Chondrocyte (in vitro differentiated cells): ENCODE measurements at places on chromosomes 12 and 14. TPM values are rescaled to one million over a fixed set of nuclear protein-coding genes. Genes with fewer than 3 reads are reported as not detected.

DNA sequence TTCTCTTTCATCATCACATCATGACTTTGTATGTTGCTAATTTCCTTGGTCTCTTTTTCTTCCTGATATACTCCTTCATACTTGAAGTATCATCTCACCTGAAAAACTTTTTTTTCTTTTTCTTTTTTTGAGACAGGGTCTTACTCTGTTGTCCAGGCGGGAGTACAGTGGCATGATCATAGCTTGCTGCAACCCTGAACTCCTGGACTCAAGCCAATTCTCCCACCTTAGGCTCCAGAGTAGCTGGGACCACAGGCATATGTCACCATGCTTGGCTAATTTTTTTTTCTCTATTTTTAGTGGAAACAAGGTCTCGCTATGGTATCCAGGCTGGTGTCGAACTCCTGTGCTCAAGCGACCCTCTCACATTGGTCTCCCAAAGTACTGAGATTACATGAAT lies 107.6 kb downstream of the RALGAPA1 start:
- H3K36me3 ChIP-seq, result peaks cover 7% of the 10 kb centered on the region
- no peak overlapping the region for H3K4me3 ChIP-seq
- no peaks in the 10 kb centered on the region for H3K27me3 ChIP-seq
- H3K4me1 ChIP-seq, result peaks cover 18% of the 10 kb centered on the region
- DNase-seq, result no peak

GRCh38 chr12:94143438-94143837 lies 4.9 kb upstream of the PLXNC1 start:
- no peak overlapping the region for H3K27ac ChIP-seq
- no peaks in the 10 kb centered on the region for H3K36me3 ChIP-seq
- peaks cover 17% of the 10 kb centered on the region for H3K27me3 ChIP-seq
- H3K4me3 ChIP-seq, result no peak overlapping the region
- no peak for DNase-seq

- peaks cover 3% of the 10 kb centered on the region for H3K36me3 ChIP-seq
- H3K4me1 ChIP-seq, result peaks cover 14% of the 10 kb centered on the region
- no peak for DNase-seq
- H3K27me3 ChIP-seq, result no peaks in the 10 kb centered on the region
Observed at GRCh38 chr12:44225149-44225510, 389.2 kb downstream of the TMEM117 start.

DNA sequence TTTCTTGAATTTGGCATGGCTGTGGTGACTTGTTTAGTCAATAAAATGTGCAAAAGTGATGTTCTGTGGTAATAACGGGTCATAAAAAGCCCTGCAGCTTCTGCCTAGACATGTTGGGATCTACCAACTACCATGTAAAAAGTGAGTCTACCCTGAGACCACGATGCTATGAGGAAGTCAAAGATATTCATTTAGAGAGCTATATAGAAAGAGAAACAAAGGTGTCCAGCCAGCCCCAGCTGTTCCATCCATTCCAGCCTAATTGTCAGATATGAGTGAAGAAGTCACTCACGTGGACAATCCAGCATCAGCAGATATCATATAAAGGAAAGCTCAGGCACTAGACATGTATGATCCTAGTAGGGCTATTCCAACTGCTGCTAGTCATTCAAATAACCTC lies 117.2 kb upstream of the SSTR1 start:
- H3K27me3 ChIP-seq, result no peaks in the 10 kb centered on the region
- DNase-seq, result no peak
- H3K36me3 ChIP-seq, result no peaks in the 10 kb centered on the region
- no peaks in the 10 kb centered on the region for H3K4me1 ChIP-seq
- no peak overlapping the region for H3K4me3 ChIP-seq

DNA sequence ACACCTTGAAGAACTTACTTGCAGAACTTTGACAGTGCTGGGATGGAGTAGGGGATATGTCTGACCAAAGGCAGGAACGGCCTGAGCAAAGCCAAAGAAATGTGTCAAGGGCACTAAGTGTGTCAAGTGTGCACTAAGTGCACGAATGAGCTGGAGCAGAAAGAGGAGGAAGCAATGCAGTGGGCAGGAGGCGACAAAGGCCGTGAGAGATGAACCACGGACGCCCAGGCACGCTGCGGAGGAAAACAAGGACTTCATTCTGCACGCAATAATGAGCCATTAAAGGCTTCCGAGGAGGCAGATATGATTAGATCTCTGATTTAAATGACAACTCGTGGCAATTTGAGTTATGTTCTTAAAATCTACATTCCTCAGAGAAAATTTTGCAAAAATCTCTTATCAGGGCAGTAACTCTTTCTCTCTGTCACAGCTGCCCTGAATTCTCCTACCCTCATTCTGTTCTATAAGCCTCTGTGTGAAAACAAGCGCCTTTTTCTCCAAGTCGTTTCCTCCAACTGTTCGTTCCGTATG lies 25.3 kb downstream of the GRIN2B start:
- H3K4me1 ChIP-seq, result no peaks in the 10 kb centered on the region
- H3K4me3 ChIP-seq, result no peak overlapping the region
- no peak for DNase-seq
- no peaks in the 10 kb centered on the region for H3K36me3 ChIP-seq
- no peak overlapping the region for H3K27ac ChIP-seq

DNA sequence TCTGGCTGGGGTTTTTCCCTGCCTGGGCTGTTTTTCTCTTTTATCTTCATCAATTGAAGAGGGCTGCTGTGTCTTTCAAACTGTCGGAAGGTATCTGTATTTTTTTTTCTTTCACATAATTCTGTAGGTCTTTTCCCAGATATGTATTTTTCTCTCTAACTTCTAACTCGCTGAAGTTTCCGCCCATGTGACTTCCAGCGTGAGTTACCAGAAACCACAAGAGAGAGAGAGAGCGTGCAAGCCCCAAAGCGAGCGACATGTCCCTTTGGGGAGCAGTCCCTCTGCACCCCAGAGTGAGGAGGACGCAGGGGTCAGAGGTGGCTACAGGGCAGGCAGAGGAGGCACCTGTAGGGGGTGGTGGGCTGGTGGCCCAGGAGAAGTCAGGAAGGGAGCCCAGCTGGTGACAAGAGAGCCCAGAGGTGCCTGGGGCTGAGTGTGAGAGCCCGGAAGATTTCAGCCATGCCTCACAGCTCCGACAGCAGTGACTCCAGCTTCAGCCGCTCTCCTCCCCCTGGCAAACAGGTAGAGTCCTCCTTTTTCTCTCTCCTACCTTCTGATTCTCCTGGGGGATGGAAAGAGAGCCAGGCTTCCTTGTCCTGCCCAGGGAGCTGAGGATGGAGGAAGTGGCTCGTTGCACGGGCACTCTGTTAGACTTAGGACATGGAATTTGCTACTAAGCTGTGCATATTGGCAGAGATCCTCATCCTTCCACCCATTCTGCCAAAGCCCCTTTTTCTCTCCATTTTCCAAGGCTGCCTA lies at the start of gene BATF:
Gene BATF, plus strand, starts transcription at position 246 of the 759 bp plus-strand sequence. Its CDS starts 214 bp downstream, at position 460.
- no peak within 1 kb of the TSS for H3K27ac ChIP-seq
- H3K4me1 ChIP-seq, result no peaks in the 10 kb centered on the region
- peaks cover 16% of the 10 kb centered on the region for H3K27me3 ChIP-seq
- H3K4me3 ChIP-seq, result no peak within 1 kb of the TSS
- peaks cover 2% of the 10 kb centered on the region for H3K36me3 ChIP-seq
- no peak for DNase-seq

DNA sequence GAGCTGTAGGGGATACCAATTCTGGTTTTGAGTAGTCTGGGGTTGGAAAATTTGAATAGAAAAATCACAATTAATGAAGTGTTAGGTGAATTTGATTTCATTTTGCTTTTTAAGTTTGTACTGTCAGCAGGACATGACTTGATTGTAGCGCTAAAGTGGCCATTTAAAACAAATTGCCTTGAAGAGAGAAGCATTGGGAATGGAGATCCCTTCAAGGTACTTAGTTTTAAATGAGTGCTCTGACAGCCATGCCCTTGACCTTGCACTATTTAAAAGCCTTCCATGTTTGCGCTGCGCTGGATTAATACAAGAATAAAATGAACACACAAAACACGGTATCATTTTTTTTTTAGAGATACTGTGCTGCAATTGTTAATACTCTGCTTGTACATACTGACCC lies 345.9 kb downstream of the NAV3 start:
- no peak for DNase-seq
- peaks cover 8% of the 10 kb centered on the region for H3K36me3 ChIP-seq
- H3K4me3 ChIP-seq, result no peak overlapping the region
- no peaks in the 10 kb centered on the region for H3K27me3 ChIP-seq

GRCh38 chr12:55983232-55983842 lies 9.5 kb downstream of the RAB5B start:
- peaks cover 29% of the 10 kb centered on the region for H3K36me3 ChIP-seq
- H3K4me1 ChIP-seq, result peaks cover 12% of the 10 kb centered on the region
- H3K27ac ChIP-seq, result no peak overlapping the region
- no peaks in the 10 kb centered on the region for H3K27me3 ChIP-seq

DNA sequence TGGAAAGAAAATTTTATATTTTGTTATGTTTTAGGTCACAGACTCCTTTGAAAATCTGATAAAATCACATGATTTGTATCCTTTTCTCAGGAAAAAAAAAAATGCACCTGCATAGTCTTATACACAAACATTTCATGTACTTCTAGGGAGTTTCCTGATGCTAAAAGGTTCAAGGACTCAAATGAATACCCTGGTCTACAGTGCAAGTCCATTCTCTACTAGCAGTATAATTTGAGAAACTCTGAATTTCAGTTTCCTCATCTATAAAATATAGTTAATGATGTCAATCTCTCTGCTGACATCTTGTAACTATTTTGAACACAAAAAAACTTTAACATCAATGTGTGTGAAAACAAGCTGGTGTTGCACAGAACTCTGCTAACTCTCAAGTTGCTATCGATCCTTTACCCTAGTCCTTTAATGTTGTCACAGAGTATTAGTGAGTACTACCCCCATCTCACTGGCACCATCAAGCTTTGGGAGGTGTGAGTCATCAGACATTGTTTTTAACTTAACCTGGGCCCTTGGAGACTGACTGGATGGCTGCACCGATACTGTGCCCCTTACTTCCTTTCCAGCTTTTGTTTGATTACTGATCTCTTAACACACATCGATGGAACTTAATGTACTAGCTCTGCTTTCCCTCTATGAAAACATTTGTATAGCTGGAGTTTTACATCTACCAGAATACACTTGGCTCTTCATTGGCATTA lies 251.9 kb upstream of the SOX5 start:
- H3K27ac ChIP-seq, result no peak overlapping the region
- H3K4me1 ChIP-seq, result peaks cover 26% of the 10 kb centered on the region
- no peak overlapping the region for H3K4me3 ChIP-seq
- H3K36me3 ChIP-seq, result peaks cover 3% of the 10 kb centered on the region

The GPRC5A gene
- 8.1 to 13.1 TPM (median 10.5 TPM) in 3 replicates for total RNA-seq

The RNASE2 gene
- total RNA-seq, result not detected in 3 replicates

The HOXC9 gene
- total RNA-seq, result not detected in 3 replicates

The KRT77 gene
- total RNA-seq, result not detected in 3 replicates

The SOAT2 gene
- total RNA-seq, result not detected in 3 replicates
